Fibroblast of gingiva (primary cell): ENCODE measurements at places on chromosomes 4 and X.

DNA sequence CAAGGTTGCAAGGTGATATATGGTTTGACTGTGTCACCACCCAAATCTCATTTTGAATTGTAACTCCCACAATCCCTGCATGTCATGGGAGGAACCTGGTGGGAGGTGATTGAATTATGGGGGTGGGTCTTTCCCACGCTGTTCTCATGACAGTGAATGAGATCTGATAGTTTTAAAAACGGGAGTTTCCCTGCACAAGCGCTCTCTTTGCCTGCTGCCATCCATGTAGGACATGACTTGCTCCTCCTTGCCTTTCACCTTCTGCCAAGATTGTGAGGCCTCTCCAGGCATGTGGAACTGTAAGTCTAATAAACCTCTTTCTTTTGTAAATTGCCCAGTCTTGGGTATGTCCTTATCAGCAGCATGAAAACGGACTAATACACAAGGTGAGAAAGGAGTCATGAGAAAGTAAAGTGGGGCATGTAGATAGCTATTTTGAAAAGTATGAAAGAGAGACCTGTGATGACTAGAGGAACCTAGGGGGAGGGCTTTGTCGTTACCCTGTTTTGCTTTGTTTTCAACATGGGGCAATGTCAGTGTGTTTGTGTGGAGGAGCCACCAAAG is 6.3 kb downstream of the ZBTB49 start:
- DNase-seq = no peak

- DNase-seq = peak; percentile 52
Observed at GRCh38 chr4:86497980-86498862, 95.9 kb upstream of the PTPN13 start.

GRCh38 chr4:5249727-5250126 is 198.4 kb downstream of the STK32B start:
- no peak for DNase-seq

- DNase-seq = no peak
Observed at GRCh38 chr4:87704001-87704400, 53.9 kb downstream of the DMP1 start.

- DNase-seq = no peak
Observed at GRCh38 chr4:120555058-120555457, 367.5 kb downstream of the PRDM5 start.

DNA sequence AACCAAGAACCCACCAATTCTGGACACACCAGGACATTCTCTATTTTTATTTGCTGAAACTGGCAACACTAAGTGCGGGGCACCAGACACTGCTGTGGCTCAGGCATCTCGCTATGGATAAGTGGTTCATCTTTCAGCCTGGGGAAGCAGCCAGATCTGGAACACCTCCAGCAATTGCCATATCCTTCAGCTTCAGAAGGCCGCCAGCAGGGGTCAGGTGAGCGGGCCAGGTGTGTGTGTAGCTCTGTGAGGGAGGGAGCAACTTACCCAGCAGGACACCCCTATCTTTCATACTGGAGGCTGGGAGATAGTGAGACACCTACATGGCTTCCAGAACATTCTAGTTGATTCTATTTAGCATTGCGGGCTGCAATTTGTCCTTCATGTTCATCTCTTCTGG is 57.0 kb upstream of the GBA3 start:
- no peak for DNase-seq

DNA sequence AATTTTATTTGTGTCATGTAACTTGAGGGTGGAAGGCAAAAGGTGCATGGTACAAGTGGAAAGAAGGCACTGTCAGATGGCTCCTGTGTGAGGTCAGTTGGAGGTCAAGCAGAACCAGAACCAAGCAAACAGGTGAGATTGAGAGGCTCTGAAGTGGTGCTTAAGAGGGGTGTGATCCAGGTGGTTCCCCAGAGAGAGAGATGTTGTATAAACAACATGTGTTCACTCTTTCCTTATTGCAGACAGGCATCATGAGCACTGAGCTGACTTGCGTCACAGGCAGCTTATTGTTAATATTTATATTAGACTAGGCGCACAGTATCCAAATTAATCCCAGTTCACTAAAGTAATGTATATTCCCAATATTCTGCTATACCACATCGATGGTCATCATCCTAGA is 56.8 kb downstream of the CXCL13 start:
- no peak for DNase-seq

GRCh38 chr4:173293663-173294062 is 40.5 kb downstream of the HMGB2 start:
- no peak for DNase-seq

DNA sequence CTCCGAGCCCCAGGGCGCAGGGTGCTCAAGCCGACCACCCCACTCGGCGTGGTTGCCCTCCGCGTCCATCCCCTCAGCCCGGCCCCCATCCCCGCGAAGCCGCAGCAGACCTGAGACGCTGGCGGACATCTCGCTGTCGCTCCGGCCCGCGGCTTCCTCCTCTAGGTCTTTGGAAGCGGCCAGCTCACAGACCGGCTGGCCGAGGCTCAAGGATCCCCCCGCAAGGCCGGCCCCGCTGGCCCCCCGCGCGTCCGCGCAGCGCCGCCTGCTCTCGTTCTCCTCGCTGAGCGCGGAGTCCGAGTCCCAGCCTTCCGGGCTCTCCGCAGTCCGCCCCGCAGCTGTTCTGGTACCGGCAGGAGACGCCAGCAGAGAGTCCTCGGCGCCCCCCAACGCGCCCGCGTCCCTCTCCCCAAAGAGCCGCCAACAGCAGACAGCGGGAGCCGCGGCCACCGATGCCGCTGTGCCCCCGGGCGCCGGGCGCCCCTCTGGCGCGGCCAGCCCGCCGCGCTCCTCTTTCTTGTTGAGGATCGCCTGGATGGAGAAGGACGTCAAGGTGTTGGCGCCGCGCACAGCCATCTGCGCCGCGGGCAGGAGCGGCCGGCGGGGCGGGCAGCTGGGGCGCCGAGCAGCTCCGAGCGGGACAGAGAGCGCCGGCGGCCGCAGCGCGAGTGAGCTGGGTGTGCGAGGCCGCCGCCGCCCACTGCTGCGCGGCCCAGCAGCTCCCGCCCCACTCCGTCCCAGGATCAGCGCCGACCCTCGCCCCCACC is at the start of gene NKX3-2:
NKX3-2 (minus strand) TSS at position 670 of the 767 bp plus-strand sequence; CDS start at position 576, 94 bp downstream.
- no peak for DNase-seq

DNA sequence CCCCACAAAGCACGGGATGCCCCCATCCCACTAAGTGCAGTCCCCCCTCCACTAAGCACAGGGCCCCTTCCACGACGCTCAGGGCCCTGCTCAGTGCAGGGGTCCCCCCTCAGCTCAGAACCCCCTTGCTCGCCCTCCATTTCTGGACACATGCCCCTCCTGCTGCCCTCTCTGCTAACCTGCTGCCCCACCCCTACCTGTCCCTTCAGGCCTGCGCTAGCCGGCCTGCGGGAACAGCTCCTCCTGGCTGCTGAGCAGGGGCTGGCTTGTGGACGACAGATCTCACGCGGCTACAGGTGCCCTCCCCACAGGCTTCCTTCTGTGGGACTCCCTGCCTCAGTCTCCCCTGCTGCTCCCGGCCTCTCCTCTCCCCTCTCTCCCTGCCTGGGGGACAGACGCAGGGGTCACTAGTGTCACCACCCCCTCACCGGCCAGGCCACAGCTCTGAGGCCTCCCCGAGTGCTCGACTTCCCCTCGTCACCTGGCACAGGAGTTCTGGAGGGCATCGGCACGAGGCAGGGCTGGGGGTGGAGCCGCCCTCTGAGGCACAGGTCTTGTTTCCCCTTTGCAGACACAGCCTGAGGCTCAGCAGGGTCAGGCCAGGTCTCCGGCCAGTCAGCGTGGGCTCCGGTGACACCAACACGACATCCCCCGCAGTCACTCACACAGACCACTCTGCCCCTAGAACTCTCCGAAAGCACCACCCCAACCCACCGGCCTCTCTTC is 21.6 kb downstream of the GAK start:
- no peak for DNase-seq

- no peak for DNase-seq
Observed at GRCh38 chr4:58301376-58301999, 1191.3 kb upstream of the IGFBP7 start.

DNA sequence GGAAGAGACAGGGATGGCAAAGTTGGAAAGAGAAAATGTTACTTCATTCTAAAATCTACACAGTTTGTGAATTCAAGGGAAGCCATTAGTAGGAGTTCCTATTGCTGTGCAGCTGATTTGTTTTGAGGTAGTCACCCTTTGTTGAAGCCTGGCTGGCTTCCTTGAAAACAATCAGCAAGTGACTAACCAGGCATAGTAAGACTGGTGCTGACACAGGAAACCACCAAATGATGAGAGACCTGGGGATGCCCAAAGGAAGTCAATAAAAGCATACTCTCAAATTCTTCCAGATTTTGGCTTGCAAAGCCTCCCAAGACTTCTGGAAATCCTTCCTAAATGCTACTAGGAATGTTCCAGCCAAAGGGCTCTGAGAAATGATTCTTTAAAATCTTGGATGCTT is 23.9 kb upstream of the PRDM8 start:
- DNase-seq = peak; percentile 26

DNA sequence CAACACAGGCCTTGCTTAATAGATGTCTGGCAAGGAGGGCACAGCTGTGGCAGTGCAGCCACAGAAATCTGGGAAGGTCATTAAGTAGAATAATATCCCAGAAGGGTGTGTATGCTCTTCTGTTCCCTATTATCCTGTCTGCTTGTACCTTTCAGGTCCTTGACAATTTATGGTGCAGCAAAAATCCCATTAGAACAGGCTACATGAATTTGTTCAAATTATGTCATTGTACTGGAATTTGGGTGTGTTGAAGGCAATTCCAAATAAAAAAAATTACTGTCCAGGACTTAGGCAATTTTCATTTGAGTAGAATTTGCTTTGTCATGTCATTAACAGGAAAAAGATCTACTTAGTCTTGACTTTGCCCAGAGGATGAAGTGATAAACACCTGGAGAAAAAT is 192.1 kb downstream of the IDS start:
- DNase-seq = no peak

- no peak for DNase-seq
Observed at GRCh38 chr4:55932511-55932910, 16.2 kb upstream of the CEP135 start.

GRCh38 chr4:71123951-71124350 is 130.5 kb downstream of the DCK start:
- DNase-seq = no peak

DNA sequence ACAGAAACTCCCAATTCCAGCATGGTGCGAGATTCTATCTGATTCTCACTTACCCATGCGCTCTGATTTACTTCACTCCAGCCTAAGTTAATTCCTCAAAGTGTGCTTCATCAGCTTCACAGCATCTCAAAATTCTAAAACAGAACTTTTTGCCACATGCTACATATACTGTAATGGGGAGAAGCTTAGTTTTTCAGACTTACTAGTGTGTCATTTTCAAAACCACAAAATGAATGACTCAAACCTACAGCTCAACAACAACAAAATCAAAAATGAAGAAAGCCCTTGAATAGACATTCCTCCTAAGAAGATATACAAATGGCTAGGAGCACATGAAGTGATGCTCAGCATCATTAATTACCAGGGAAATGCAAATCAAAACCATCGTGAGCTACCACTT is 14.9 kb downstream of the IRF2 start:
- no peak for DNase-seq

DNA sequence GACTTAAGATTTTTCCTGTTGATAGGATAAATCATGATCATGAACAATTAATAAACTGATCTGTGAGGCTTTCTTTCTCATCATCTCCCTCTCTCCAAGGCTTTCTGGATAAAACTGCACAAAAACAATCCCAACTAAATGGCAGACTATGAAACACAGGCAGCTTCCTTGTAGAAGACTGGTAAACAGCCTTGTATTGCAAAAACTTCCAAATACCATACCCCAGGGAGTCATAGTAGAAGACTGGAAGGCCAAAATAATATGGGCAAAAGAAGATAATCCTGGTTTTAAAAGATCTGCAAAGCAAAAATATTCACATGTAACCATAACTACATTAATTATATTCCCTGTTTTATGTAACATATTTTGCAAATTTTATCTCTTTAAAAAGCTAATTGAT is 113.0 kb downstream of the ANAPC10 start:
- no peak for DNase-seq

DNA sequence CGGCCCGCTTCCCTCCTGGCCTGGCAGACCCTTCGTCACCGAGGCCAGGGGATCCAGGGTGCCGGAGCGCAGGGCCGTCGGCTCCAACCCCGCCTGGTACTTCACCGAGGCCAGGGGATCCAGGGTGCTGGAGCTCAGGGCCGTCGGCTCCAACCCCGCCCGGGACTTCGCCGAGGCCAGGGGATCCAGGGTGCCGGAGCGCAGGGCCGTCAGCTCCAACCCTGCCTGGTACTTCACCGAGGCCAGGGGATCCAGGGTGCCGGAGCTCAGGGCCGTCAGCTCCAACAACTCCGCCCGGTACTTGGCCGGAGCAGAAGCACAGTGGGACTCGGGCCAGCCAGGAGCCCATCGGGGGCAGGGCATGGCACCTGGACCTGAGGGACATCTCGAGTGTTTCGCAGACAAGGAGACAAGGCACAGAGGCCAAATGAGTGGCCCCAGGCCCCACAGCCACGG is 85.1 kb downstream of the FAM53A start:
- no peak for DNase-seq

DNA sequence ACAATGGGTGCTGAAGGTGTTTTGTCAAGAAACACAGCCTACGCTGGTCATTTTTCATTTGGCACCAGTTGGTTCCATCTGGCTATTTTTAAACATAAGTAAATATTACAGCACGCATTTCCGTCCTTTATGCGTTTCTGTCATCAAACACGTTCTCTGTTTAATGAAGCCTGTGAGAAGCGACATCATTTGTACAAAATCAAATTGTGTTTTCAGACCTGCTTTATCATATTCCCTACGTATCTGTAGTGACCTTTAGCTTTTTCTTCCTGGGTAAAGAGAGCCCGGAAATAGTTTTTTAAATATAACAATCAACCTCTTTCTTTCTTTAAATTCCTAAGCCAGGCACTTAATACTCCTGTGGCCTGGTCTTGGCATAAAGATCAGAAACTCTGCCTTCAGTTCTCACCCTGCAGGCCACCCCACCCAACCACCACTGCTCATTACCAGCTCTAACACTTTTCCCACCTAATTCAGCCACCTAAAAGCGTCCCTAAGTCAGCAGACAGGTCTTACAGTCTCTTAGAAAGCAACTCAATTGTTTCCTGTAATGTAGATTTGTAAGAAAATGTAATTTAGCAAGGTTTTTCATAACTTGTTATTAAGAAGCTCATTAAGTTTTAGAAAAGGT is 30.4 kb downstream of the ACSL1 start:
- no peak for DNase-seq

DNA sequence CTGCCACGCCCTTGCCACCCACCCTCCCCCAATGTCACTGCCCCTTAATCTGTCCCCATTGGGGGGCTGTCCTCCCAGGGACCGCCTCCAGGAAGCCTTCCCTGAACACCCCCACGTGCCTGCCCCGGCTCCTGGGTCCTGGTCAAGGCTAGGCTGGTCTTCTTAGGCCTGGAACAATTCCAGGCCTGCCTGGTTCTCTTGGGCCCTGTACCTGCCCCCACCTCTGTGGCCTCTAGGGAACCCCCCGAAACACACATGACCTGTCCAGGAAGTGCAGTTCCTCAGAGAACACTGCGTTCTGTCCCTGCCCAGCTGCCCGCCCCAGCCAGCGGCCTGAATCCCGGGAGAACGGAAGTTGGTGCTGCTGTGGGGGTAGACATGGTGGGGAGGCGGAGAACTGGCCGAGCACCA is 5.1 kb downstream of the MXD4 start:
- no peak for DNase-seq

- no peak for DNase-seq
Observed at GRCh38 chr4:36917413-36917812, 327.1 kb upstream of the NWD2 start.
